ENCODE measurements at places on chromosomes 6 and 20.

DNA sequence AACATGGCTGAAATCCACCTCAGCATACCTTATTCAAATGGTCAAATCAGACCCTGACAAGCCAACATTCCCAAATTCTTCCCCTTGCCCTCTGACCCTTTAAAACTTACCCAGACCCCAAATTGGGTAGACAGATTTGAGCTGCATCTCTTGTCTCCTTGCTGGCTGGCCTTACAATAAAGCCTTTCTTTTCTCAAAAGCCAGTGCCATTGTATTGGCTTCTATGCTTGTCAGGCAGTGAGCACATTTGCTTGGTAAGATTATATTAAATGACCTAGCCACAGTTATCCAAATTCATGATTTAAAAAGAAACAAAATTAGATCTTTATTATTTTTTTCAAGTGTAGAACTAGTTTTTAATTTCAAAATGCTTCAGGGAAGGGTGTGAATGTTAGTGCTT is 67.8 kb upstream of the FAM83B start:
- no peaks in the 10 kb centered on the region for H3K27me3 ChIP-seq
- H3K36me3 ChIP-seq: no peaks in the 10 kb centered on the region
- DNase-seq: no peak
- no peak overlapping the region for H3K4me3 ChIP-seq

DNA sequence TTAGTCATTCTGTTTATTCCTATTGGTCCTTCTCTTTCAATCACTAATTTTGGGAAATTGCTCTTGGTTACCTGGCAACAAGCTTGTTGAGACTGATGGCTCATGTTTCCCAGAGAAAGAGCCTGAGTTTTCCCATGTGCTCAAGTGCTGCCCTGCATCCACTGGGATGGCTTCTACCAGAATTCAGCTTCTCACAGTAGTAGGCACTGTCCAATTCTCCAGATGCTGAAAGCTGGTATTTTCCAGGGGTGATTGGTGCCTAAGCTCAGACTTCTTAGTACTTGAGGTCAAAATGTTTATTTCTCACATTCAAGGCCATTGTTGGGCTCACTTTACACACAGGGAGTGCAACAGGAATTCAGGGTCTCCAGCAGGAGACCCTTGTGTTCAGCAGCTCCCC is 29.1 kb upstream of the SLC2A12 start:
- no peaks in the 10 kb centered on the region for H3K27me3 ChIP-seq
- no peak overlapping the region for H3K27ac ChIP-seq
- H3K4me3 ChIP-seq: no peak overlapping the region

- H3K4me3 ChIP-seq: no peak overlapping the region
- no peaks in the 10 kb centered on the region for H3K27me3 ChIP-seq
- no peaks in the 10 kb centered on the region for H3K36me3 ChIP-seq
Observed at GRCh38 chr6:121733234-121733633, 297.8 kb downstream of the GJA1 start.

DNA sequence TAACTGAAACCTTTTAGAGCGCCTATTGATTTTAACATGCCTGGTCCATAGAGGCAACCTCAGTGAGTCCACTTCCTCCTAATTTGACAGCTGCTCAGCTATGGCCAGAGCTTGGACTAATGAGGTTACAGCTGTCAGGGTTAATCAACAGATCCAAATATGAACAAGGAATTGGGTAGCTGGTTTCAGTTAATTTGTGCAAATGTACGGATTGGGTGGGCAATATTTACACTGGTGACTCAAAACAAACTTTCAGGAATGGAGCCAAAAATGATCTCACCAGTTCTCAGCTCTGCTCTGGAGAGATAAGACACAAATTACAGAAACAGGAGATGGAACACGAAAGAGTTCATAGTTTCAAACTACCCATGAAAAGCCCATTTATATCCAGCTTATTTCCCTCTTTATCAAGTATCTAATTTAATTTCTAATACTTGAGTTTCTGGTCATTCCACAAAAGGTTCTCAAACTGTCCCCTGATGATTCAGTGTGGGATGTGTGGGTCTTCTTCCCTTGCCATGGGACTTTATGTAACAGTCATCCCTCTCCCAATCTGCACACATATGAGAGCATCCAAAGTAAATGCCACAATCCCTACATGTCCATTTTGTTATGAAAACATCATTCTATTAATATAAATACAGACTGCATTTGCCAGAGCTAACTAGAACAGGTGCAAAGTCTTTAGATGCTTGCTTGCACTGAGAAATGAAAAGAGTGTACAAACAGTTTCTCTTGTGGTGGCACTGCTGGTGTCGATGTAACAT is 149.9 kb downstream of the RPS12 start:
- H3K4me1 ChIP-seq: no peaks in the 10 kb centered on the region
- H3K4me3 ChIP-seq: no peak overlapping the region
- no peak overlapping the region for H3K27ac ChIP-seq
- no peak for DNase-seq
- no peaks in the 10 kb centered on the region for H3K36me3 ChIP-seq
- H3K27me3 ChIP-seq: peaks cover 3% of the 10 kb centered on the region

DNA sequence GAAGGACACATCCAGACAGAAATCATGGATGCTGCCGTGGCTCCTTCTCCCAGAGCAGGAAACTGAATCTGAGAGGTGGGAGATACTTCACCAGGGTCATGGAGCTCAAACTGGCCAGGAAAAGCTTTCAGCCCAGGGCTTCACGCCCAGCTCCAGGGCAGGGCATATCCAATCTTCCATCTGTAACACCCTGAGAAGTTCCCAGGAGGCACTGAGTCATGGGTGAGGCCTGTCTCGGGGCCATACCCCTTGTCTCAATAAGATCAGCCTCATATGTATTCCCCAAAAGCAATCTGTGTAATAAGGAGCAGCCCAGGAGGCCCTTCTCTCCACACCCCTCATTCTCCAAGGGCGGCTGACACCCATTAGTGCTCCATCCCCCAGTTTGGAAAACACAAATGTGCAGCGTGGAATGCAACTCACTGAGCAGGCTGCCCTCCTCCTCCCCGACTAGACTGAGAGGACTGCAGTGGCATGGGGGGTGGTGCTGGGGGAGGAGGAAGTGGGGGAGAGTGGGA is 439.3 kb upstream of the SULF2 start:
- H3K27ac ChIP-seq: no peak overlapping the region
- no peak overlapping the region for H3K4me3 ChIP-seq
- H3K4me1 ChIP-seq: no peaks in the 10 kb centered on the region

DNA sequence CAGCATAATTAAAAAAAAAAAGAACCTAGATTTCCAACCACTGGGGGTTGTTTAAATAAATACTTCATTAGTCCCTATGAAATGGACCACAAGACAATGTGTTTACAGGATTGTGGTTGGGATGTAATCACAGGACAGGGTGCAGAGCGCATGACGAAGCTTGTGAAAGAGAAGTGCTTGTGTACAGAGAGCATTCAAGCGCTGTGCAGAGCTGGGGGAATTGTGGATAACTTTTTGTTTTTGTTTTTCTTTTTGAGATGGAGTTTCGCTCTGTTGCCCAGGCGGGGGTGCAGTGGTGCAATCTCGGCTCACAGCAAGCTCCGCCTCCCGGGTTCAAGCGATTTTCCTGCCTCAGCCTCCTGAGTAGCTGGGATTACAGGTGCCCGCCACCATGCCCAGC is 22.3 kb downstream of the LAMA5 start:
- no peak for DNase-seq
- peaks cover 20% of the 10 kb centered on the region for H3K36me3 ChIP-seq
- H3K27me3 ChIP-seq: no peaks in the 10 kb centered on the region
- H3K27ac ChIP-seq: no peak overlapping the region

DNA sequence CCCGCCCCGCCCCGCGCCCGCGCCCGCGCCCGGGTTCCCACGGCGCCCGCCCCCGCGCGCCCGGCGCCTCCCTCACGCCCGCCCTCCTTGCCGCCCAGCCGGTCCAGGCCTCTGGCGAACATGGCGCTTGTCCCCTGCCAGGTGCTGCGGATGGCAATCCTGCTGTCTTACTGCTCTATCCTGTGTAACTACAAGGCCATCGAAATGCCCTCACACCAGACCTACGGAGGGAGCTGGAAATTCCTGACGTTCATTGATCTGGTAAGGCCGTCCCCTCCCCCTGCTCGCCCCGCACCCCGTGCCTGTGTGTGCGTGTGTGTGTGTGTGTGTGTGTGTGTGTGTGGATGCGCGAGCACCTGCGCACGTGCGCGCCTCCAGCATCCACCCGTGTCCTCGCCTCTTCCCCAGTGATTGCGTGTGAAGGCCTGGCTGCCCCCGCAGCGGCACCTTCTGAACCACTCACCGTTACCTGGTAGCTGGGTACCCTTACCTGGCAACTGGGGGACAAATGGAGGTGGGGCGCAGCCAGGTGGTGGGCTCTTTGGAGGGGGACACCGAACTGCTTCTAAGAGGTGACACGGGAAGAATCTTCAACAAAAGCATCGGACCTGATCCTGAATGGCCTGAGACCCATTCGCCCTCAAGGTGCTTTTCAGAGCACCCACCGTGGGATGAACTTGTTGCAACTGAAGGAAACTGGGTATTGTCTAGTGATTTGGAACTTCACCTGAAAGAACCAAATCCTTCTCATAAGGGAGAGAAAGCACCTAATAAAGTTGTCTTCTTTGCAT is at the start of gene AIG1:
AIG1 (plus strand) TSS at position 84 of the 791 bp plus-strand sequence; CDS start at position 121, 37 bp downstream.
- H3K36me3 ChIP-seq: no peaks in the 10 kb centered on the region
- peak within 1 kb of the TSS; percentile 66 for H3K4me3 ChIP-seq
- H3K27me3 ChIP-seq: no peaks in the 10 kb centered on the region
- H3K4me1 ChIP-seq: no peaks in the 10 kb centered on the region
- peak within 1 kb of the TSS; percentile 78 for H3K27ac ChIP-seq
- no peak for DNase-seq

GRCh38 chr20:18032977-18033892 is 24.5 kb downstream of the OVOL2 start:
- no peak overlapping the region for H3K27ac ChIP-seq
- no peaks in the 10 kb centered on the region for H3K4me1 ChIP-seq
- no peaks in the 10 kb centered on the region for H3K36me3 ChIP-seq
- no peak for DNase-seq
- no peak overlapping the region for H3K4me3 ChIP-seq

DNA sequence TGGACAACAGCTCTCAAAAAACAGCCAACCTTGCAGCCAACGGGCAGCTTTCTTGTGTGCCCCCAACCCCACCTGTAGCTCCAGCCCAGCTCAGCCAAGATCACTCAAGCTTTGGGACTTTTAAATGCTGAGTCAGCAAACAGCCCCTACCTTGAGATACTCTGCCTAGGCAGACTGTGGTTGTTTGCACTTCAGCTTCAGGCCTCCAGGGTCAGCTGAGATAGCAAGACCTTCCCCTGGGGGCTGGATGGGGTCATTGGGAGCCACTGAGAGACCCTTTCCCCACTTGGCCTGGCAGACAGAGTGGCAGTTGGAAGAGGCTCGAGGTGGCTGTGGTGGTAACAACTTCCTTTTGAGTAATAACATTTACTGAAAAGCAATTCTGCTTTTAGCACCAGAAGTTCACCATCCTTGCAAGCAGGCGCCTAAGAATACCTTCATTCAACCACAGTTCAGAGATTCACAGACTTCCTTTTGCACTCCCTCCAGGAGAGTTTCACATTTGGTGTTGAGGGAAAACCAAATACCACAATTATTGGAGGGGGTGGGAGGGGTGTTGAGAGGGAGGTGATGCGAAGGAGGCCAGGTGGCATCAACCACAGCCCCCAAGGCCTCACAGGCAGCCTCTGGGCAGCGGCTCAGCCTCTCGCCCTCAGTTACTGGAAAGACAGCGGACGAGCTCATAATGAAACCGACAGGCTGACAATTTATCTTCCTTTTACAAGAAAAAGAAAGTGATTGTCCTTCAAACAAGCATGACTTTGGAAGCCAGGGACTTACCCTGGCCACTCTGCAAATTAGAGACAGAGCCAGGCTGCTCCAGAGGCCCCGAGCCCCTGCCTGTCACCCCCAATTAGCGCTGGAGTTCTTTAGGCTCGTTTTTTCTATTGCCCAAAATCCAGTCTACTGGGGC is 148.1 kb downstream of the CEBPB start:
- no peaks in the 10 kb centered on the region for H3K36me3 ChIP-seq
- DNase-seq: peak; percentile 37
- no peaks in the 10 kb centered on the region for H3K27me3 ChIP-seq
- peaks cover 12% of the 10 kb centered on the region for H3K4me1 ChIP-seq
- H3K27ac ChIP-seq: peak overlapping the region; percentile 63

- no peaks in the 10 kb centered on the region for H3K36me3 ChIP-seq
- H3K4me3 ChIP-seq: no peak overlapping the region
- no peaks in the 10 kb centered on the region for H3K4me1 ChIP-seq
- H3K27ac ChIP-seq: no peak overlapping the region
- H3K27me3 ChIP-seq: no peaks in the 10 kb centered on the region
Observed at GRCh38 chr6:53162606-53163005, 14.0 kb upstream of the GCM1 start.
